ENCODE measurements at places on chromosomes 12 and 14.

GRCh38 chr14:87161502-87161901 is 831.5 kb downstream of the GALC start:
- no peak for DNase-seq

DNA sequence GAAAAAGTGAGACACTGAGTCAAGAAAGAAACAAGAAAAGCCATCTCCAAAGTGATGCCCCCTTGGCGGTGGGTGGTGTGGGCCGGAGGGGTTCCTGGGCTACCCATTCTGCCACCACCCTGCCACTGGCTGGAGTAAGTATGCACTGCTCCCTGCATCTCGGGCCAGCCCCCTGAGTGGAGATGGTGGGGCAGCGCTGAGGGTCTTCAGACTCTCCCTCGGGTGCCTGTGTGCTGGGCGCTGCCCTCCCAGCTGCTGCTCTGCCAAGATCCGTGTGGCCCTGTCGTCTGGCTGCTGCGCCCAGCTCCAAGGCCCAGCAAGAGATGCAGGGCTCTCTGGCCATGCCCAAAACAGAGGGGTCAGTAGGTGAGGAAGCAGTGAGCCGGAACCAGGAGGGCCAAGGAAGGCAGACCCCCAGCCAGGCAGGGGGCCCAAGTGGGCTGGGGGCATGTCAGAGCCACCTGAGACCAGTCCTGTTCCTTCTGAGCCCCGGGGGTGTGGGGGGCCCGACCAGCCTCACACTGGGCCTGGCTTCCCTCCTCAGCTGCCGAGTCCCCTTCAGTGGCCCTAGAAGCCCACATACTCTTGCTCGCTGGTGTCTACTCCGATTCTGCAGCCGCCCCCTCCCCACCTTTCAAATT is 5.2 kb downstream of the GPR132 start:
- DNase-seq: no peak

GRCh38 chr12:29907461-29907860 is 123.7 kb upstream of the TMTC1 start:
- no peak for DNase-seq

- DNase-seq: no peak
Measured at GRCh38 chr12:98073610-98074009, 441.8 kb upstream of the TMPO start.

GRCh38 chr12:105288311-105288996 is 42.0 kb upstream of the C12orf75 start:
- no peak for DNase-seq

DNA sequence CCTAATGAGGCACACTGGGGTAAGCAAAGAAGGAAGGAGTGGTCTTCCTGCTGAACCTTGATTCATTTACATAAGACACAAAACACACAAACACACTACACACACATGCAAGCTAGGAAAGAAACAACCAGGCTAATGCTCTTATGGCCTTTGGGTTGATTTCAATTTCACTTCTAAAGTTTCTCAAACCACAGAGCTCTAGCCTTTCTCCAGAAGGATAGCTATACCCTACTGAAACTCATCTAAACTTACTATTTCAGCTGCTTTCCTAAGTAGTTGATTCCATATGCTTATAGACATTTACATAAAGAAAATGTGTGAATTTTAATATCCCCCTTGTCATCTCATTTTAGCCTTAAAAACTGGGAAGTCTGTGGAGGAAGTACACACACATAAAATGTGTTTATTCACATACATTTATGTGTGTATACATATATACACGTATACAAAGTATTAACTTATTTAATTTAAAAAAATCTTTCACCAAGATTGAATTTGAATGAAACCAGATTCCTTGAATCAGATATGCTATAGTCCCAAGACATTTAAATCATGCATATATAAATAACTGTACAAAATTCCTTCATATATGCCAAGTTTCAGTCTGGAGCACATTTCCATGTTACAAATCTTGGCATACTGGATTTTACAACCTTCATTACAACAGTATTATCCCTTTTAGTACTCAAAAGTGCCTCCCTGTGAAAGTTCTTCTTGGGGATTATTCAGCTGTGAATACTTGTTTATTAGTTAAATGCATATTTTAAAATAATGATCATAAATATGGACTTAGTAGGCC is 231.8 kb upstream of the NPAS3 start:
- DNase-seq: no peak
